ENCODE measurements at places on chromosomes 1 and 21.

DNA sequence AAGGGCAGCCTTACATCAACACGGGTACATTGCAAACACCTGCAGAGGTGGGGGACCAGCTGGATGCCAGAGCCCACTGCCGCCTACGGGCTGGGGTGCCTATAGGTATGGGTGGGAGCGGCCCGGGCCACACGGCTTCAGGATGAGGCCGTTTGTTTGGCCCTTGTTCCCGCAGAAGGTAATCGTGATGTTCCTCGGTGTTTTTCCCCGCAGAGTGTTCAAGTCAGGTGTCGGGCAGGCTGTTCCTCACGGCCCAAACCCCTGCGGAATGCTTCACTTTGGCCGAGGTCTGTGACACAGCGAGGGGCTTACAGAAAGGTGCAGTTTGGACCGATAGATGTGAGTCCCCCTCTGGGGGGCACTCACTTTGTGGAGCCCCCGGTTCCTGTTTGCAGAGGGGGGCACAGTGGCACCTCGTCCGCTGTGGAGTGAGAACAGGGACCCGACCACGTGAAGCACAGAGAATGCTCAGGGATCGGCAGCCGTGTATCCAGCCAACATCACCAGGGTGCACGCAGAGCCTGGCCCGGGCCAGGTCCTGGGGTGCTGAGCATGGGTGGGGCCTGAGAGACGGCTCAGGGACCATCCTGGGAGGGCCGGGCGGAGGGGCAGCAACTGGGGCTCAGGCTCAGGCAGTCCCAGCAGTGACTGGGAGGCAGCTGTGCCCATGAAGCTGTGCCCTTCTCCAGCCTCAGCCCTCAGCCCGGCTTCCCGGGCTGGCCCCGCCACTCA, 453 bp upstream of the TTLL10 start:
- DNase-seq, result no peak

GRCh38 chr1:115666702-115667101, 24.9 kb downstream of the VANGL1 start:
- DNase-seq, result no peak

- peak; percentile 46 for DNase-seq
These were observed 494.7 kb downstream of the SMYD3 start for GRCh38 chr1:246012341-246012740.

DNA sequence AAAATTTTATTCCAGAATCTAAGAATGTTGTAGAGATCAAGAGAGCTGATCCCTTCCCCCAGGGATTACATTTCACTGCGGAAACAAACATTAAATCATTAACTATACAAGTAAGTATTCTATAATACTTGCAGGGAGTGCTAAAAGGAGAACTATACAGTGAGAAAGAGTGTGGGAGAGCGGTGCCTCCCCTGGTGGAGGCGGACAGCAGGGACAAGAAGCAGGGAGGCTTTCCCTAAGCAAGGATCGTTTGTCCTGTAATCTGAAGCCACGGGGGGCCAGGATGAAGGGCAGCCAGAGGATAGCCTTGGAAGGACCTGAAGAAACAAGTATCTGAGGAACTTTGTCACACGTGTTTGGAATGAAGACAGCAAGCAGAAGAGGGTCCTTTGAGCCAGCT, 40.1 kb downstream of the SLC9C2 start:
- no peak for DNase-seq

DNA sequence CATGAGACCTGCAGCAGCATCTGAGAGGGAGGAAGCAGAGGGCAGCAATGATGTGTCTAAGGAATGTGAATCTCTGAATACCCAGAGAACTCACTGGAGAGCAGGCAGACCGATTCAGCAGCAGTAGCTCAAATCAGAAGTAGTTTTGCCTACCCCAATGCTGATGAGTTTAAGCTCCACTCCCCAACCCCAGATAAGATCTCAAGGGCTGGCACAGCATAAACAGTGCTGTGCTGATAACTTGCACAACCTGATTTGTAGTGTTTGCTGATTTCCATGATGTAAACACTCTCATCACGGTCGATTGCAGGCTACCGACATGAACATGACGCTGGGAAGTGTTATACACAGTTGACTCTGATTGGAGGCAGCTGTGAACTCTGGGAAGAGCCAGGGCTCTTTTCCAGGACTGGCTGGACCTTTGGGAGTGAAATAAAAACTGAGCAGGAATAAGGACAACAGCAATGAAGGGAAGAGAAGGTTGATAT, 11.2 kb upstream of the HMGCS2 start:
- DNase-seq, result no peak

DNA sequence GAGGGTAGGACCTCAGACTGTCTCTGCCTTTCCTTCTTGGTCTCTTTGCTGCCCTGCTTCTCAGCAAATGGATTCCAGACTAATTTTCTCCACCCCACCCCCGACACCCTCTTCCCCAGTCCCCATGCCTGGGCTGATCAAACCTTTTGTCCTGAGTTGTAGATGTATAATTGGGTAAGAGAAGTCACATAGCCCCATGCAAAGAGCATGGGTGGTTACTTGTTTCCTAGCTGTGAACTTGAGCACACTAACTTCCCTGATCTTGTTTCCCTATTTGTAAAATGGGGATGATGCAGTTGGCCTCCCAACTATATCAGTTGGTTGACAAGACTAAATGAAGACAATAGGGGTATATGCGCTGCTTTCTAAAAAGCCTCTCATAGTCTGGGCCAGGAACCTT, 9.2 kb downstream of the PADI6 start:
- DNase-seq, result no peak

DNA sequence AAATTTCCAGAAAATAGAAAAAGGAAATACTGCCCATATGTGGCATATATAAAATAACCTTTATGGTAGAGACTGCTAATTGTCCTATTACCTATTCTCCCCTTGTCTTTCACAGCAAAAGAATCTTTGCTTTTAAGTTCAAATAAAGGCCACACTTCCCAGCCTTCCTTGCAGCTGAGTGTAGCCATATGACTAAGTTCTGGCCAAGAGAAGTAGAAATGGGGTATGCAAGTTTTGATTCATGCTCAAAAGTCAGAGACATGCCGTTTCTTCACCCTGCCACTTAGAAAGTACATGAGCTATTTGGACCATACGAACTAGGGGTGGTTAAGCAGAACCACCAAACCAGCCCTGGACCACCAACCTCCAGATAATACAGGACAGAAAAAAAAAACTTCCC, 18.3 kb upstream of the S100A2 start:
- DNase-seq, result no peak

All from kidney capillary endothelial cell (primary cell).